Activated T-cell treated with anti-CD3 and anti-CD28 coated beads, Interleukin-2, amount 50 U/mL, for 72 hours (primary cell): ENCODE measurements at places on chromosomes 13 and 19. TPM values are rescaled to one million over a fixed set of nuclear protein-coding genes. Genes with fewer than 3 reads are reported as not detected.
A peak's percentile ranks its signal among the peaks of the same experiment; 100 is the strongest.

Gene FSD1
- total RNA-seq, result 22.8 TPM

Gene ZNF813
- 7.9 TPM for total RNA-seq

Gene IER2
- 184 TPM for total RNA-seq

Gene CALR3
- total RNA-seq, result not detected

Gene GPR12
- total RNA-seq, result not detected

Gene SERPINE3
- not detected for total RNA-seq

Gene HNRNPUL1
- total RNA-seq, result 276 TPM

Gene TMEM59L
- total RNA-seq, result 0.49 TPM

- DNase-seq, result no peak
Observed at GRCh38 chr19:5434351-5434917, 20.8 kb upstream of the ZNRF4 start.

- no peak for DNase-seq
Observed at GRCh38 chr13:50128428-50128931, 113.2 kb downstream of the KCNRG start.

- no peak for DNase-seq
Observed at GRCh38 chr13:99045396-99045795, 67.5 kb upstream of the DOCK9 start.

DNA sequence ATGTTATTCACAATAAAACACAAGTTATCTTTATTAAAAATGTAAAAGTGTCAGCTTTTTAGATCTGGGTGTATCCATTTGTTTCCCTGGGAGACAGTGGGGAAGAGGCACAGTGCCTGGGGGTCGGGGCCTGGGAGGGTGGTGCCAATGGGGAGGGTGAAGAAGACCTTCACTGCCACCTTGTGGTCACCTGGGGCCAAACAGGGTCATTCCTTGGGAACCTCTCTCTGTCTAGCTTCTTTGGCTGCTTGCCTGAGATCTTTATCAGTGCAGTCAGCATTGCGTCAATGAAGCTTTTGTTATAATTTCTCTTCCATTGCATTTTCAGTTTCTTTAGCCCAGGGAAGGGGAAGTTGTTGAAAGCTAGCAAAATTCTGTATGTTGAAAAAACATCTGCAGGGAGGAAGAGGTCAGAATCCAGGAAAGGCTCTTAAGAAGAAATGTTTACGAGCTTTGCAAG, 39.1 kb downstream of the PCDH8 start:
- peak; percentile 68 for DNase-seq

DNA sequence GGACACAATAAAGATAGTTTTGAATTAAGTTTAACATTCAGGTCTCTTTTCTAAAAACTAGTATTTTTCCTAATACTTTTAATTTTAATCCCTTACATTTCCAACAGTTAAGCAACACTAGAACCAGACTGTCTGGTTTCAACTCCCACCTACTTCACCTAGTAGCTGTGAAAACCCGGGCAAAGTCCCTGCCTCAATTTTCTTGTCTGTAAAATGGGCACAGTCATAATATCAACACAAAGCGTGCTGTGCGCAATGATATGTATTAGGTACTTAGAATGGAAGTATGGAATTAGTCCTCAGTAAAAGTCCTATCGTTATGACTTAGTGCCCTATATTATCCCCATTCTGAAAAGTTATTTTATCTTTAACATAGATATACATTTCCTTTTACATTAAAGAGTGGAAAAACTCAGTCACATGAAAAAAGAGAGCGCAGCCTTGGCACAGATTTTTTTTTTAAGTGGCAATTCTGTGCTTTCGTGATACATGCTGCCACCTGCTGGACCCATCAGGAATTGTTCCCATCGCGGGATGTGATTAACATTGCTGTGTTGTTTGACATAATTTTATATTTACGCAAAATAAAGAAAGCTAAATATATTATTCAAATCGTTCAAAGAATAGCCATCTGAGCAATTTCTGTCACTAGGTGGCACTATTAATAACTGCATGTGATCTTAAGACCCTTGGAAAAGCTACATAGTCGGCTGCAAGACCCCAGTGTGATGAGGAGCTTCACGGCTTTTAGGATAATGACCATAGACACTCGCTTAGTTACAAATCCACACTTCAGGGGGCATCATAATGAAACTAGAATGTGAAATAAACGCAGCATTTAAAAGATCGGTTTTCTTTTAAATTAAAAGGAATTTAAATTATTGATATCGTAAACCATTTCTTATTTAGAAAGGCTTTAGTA, 59.9 kb downstream of the LIG4 start:
- DNase-seq, result peak; percentile 42

DNA sequence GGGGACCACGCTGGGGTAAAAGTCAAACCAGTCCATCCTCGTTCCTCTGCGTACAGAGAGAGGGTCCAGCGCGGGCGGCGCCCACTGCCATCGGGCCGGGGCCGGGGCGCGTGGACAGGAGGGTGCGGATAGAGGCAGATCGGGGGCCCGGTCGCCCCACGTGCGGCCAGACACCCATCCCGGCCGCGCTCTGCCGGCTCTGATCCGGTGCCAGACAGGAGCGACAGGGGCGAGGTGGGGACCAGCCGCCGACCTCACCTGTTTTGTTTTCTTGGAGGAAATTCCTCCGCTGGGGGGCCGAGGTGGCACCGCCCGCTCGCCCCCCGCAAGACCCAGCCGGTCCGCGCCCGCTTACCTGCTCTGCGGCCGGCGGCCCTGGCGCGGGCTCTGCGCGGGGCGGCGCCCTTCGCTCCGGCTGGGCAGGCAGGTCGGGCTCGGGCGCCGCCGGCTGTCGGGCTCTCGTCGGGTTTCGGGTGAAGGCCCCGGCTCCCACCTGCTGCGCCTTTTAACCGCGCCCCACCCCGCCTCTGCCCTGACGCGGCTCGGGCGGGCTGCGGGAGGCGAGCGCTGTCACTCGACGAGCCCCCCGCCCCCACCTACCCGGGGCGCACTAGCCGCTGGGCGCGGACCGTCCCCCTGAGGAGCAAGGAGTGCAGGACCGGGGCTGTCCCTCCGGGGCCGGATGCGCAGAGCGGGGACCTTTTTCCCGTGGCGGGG, at the start of gene GJB6:
GJB6 (minus strand) TSS at position 481 of the 717 bp plus-strand sequence. CDS start 8,839 bp downstream, outside the sequence.
- peak; percentile 49 for DNase-seq

- DNase-seq, result no peak
Observed at GRCh38 chr13:87783366-87783765, 112.2 kb downstream of the SLITRK5 start.

DNA sequence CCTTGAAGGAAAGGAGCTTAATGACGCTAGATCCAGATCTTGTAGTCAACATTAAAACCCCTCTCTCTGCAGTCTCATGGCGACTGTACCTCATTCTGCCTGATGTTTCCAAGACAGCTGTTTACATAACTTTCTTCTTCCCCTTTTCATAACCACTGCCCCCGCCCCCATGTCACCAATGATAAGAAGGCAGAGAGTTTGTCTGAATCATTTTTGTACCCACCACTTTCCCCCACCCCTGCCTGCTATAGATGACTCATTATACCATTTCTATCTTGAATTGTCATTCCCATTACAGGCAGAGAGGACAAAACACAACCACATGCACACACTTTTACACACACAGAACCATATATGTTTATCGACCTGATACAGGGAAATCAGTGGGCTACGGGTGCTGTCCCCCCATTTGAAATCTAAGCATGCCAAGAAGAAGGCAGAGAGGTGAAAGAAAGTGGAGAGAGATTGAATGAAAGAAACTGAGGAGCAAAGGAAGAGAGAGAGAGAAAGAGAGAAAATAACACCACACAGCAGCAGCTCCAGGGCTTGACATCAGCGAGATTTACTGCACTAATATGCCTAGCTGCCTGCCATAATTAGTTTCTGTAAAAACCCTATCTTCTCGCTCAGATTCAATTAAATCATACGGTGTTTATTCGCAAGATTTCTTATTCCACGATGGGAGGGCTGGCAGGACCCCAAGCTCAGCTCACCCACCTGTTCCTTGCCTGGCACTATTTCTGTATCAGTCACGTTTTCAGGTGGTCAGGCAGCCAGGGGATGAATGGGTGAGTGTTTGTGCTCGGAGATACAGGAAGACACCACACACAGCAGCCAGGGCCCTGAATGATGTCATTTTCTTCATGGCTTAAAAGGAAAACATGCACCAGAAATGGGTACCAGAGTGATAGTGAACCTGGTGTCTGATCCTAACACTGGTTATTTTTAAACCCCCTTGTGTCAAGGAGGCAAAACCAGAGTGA, 114.3 kb upstream of the SERP2 start:
- peak; percentile 89 for DNase-seq

DNA sequence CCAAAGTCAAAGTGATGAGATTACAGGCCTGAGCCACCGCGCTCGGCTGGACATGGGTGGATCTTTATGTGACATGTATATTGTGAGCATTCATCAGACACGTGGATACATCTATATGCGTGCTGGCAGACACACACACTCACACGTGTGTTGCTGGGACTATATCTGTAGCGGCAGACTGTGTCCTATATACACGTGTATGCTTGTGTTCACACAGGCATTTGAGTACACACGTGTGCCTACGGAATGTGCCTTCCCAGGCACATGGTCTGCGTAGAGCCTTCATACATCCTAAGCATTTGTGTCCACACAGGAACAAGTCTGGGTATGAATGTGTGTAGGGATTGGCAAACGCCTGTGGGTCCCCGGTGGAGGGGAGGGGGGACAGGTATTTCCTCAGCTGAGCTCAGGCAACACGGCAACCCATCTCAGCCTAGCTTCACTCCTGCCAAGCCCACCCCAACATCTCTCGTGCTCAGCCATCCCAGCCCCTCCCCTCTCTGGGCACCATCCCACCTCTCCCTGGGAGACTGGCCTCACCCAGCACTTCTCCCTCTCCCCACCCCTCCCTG, 2.6 kb downstream of the UNC13A start:
- DNase-seq, result no peak

- no peak for DNase-seq
Observed at GRCh38 chr13:39415008-39415802, 187.8 kb downstream of the LHFPL6 start.

DNA sequence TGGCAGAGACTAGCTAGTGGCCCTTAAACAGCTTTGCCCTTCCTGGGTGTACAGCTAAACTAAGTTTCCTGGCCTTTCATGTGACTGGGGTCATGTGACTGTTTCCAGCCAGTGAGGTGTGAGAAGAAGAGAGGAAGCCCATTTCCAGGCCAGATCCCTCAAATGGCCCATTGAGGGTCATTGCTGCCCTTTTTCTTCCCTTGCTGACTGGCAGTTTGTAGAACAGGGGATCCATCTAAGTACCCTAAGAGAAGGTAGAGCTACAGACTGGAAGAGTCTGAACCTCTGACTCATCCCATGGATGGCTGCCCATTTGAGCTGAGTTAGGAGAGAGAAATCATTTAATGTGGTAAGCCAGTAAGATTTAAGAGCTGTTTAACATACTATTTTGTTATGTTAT, 2.8 kb downstream of the SWSAP1 start:
- DNase-seq, result peak; percentile 42

- no peak for DNase-seq
Observed at GRCh38 chr19:6720369-6721137, at the start of gene C3. C3 (minus strand) TSS chr19:6720650; CDS start chr19:6720589, 61 bp downstream.

DNA sequence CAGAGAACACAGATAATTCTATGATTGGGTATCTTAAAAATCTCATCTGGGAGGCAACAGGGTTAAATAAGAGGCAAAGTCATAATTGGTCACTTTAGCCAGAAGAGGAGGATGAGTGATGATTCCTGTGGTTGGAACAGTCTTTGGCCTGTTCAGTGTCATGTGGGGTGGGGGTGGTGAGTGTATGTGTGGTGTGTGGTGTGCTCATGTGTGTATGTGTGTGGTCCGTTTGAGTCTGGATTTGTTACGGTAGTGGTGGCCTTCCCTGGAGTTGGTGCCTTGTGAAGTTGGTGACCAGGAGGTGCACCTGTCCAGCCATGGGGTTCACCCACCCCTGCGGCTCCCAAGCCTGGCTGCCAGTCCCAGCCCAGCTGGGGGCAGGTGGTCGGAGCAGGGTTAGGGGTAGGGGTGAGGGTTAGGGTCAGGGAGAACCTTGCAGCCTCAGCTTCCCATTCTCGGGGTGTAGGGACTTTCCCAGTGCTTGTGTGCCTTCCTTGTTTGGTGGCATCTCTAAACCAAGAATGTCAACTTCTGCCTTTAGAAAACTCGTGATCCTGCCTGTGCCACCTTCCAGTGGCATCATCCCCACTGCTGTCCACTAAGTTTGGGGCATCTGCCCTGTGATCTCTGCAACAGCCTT, 97.5 kb downstream of the RAB20 start:
- no peak for DNase-seq

GRCh38 chr13:87128036-87128435, 543.1 kb upstream of the SLITRK5 start:
- no peak for DNase-seq

GRCh38 chr13:30113551-30113950, 193.8 kb downstream of the KATNAL1 start:
- no peak for DNase-seq

GRCh38 chr13:45623516-45624090, 8.1 kb upstream of the ERICH6B start:
- DNase-seq, result no peak

- no peak for DNase-seq
Observed at GRCh38 chr13:31011901-31012654, 79.6 kb downstream of the TEX26 start.

GRCh38 chr13:95137096-95137495, 164.2 kb downstream of the ABCC4 start:
- DNase-seq, result no peak

- DNase-seq, result peak; percentile 37
Observed at GRCh38 chr19:56566904-56567273, 379 bp upstream of the ZNF470 start.

DNA sequence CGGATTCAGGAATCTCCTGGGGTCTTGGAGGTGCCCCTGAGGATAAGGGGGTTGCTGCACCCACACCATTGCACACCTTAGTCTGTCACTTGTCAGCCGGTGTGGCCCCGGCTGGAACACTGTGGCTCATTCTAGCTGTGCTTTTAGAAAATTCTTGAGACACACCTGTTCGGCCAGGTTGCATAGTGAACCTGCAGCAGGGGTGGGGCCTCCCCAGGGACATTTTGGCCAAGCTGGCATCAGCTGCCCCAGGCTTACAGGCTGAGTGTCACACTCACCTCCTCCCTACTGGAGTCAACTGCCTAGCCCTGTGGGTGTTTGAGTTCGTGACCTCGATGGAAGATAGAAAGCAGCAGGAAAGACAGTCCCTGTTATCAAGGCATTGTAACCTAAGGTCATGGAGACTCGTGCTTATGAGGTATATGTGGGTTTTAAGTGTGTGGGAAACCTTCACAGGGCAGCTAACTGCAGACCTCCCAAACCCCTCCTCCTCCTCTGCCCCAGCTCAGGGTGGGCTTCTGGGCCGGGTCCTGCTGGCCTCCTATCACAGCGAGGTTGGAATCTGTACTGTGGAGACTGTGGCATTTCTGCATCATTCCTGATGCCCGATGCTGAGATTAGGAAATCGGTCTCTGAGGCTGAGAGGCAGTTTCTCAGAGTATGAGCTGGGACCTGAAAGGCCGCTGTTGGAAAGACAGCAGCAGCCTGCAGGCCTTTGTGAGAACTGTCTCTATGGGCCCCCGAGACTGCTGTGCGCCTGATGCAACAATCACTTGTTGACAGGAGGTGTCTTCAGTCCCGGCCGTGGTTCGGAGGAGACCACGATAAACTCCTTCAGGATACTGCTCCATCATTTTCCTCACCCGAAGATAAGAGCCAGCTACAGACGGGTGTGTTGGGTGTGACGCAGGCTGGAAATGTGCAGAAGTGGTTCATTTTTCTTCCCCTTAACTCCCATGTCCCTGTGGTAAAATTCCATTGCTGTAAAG, 72.2 kb downstream of the ATP11A start:
- no peak for DNase-seq

- no peak for DNase-seq
Observed at GRCh38 chr19:2351591-2351990, 8.5 kb upstream of the TMPRSS9 start.

GRCh38 chr13:59658738-59659330, 504.9 kb downstream of the DIAPH3 start:
- no peak for DNase-seq
